Activated T-cell treated with anti-CD3 and anti-CD28 coated beads, Interleukin-2, amount 50 U/mL, for 48 hours (primary cell): ENCODE measurements at places on chromosomes 12 and 14.
A peak's percentile ranks its signal among the peaks of the same experiment; 100 is the strongest.

DNA sequence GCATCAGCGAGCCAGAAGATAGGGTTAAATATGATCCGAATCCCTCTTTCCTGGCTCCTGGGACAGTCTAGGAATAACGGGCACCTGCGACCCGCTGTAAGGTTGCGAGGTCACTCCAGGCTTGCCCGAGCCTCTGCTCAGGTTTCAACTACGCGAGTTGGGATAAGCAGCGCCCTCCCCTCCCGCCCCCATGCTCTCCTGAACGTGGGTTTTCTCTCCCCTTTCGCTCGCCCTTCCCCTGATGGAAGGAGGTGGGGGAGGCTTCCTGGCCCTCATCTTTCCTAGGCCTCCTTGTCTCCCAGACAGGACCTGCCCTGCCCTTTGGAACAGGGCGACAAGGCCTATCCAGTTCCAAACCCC, 753 bp upstream of the ATP5MC2 start:
- DNase-seq, result peak; percentile 60

DNA sequence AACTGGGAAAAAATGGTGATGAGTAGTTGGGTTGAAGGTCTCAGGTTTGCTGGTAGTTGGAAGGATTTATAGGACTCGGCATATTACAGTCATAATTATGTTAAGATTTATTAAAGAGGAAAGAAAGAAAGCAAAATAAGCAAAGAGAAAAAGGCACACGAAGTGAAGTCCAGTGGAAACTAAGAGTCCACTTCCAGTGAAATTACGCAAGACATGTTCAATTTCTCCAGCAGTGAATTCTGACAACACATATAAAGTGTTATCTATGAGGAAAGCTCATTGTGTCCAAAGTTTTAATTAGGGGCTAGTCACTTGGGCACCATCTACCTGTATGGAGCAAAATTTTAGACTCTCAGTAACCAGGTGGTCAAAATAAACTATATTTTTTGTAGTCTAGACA, 143.3 kb downstream of the CEP128 start:
- no peak for DNase-seq

DNA sequence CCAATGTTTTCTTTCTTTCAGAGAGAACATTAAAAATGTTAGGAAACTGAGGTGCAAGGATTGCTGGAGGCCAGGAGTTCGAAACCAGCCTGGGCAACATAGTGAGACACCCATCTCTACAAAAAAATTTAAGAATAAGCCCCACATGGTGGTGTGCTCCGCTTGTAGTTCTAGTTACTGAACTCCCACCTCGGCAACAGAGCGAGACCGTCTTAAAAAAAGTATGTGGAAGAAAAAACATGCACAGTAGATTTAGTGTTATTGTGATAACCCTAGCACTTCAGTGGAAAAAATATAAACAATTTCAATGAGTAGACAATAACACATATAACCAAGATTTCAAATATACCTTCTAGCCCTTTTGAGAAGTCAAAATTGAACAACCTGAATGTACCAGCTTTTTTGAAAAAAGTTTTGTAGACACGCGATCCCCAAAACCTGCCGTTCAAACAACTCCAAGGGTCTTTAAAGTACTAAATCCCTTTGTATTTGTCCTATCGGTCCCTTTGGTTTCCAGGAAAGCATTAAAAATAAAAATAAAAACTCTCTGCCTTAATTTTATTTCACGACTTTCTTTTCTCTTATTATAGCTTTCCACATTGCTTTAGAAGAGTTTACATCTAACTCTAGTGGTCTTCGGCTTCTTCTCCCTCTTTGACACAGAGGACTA, 1.0 kb upstream of the ANO6 start:
- DNase-seq, result no peak

- no peak for DNase-seq
Observed at GRCh38 chr14:70029296-70030132, 150.3 kb downstream of the SMOC1 start.

GRCh38 chr12:90322006-90322405, 613.4 kb upstream of the ATP2B1 start:
- no peak for DNase-seq

DNA sequence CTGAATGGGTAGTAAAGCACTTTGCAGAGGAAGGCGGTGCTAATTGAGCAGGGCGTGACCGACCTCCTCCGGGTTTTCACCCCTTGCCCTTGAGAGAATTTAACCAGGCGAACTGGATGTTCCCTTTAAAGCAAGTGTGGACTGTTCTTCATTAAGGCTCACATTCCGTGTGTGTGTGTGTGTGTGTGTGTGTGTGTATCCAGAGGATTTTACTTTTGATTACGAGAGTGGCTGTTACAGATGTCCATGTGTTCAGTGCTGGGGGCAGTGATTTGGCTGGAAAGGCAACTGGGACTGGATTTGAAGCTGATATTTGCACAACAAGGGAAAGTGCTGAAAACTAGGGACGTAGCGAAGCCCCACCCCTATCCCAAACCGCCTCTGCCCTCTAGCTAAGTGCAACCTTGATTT, 2.2 kb downstream of the TMEM132C start:
- DNase-seq, result no peak

GRCh38 chr12:130689408-130690405, 26.4 kb downstream of the RIMBP2 start:
- no peak for DNase-seq

- DNase-seq, result no peak
Observed at GRCh38 chr12:526089-526488, 66.3 kb downstream of the B4GALNT3 start.
